ENCODE measurements at places on chromosomes 6 and 20.

DNA sequence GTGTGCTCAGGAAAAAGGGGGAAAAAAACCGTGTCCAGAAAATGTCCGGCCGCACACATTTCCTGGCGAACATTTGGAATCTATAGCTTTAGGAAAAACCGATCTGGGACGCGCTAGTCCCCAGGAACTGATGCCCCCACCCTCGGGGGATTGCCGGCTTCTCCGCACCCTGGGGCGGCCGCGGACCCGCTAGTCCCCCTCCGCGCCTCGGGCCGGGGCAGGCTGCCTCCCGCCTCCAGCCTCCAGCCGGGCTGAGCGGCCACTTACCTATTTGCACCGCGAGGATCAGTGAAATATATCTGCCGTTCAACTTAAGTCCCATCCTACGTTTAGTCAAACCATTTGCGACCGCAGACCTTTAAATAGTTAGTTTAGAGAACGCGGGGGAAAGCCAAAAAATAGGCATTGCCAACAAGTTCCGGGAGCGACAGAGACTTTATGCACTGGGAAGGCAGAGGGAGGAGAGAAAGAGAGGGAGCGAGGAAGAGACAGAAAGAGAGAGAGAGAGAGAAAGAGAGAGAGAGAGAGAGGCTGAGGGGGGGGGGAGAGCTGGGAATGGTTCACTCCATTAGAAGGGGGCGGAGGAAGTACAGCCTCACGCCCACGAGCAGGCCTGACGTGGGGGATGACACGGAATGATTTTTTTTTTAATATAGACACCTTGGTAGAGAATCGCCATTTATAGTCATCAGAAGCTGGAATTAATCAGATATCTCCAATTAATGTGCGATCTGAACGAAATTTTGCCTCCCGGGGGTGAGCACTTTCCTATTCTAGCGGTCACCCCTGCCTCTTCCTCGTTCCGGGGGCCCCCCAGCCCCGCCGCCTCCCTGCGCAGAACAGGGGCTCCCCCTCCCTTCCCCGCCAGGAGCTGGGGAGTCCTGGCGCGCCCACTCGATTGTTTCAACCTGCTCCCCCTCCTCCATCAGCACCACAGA, at the start of gene NRN1:
NRN1 (minus strand) TSS at position 498 of the 938 bp plus-strand sequence; CDS start at position 322, 176 bp downstream.
- DNase-seq = no peak

DNA sequence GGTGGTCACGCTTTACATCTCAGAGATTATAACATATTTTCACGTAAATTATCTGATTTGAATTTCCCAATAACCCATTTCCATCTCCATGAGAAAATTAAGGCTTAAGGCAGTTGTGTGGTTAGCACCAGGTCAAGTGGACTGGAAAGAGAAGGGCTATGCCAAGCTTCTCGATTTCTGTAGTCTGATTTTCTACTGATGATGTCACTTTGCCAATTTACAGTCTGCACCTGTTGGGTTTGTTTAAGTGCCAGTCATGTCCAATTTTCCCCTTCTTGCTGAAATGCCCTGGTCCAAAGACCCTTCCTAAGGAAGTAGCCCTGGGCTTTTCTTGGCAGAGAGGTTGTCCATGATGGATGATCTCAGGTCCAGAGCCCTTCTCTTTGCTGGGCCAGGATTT, 562.3 kb upstream of the BTBD3 start:
- no peak for DNase-seq

DNA sequence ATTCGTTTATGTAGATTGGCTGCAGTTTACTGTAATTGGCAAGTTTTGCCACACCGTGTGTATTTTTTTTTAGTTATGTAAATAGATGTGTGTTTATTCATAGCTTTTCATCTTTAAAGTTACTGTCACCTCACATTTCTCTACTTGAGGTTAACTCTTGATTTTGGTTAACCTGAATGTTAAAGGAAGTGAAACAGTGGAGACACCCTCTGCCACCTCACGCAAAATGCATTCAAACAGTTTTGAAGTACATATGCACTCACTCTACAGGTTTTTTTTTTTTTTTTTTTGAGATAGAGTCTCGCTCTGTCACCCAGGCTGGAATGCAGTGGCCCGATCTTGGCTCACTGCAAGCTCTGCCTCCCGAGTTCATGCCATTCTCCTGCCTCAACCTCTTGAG, 17.7 kb downstream of the OR2A4 start:
- DNase-seq = no peak

DNA sequence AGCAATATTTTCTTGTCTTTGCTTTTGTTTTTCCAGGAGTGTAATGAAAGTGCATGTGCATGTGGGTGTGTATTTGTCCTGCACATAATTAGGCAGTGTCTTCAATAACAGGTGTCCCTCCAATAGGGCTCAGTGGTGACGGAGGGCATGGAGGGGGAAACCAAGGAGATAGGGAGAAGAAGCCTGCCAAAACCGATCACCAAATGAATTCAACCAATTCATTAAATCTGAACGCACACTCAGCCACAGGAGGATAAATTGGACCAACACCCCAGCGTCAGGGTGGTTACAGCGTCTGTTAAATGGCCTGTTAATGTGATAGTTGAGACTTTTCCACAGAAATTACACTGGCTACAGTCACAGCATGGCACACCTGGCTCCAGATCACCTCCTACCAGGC, 527.6 kb downstream of the CD83 start:
- DNase-seq = no peak

DNA sequence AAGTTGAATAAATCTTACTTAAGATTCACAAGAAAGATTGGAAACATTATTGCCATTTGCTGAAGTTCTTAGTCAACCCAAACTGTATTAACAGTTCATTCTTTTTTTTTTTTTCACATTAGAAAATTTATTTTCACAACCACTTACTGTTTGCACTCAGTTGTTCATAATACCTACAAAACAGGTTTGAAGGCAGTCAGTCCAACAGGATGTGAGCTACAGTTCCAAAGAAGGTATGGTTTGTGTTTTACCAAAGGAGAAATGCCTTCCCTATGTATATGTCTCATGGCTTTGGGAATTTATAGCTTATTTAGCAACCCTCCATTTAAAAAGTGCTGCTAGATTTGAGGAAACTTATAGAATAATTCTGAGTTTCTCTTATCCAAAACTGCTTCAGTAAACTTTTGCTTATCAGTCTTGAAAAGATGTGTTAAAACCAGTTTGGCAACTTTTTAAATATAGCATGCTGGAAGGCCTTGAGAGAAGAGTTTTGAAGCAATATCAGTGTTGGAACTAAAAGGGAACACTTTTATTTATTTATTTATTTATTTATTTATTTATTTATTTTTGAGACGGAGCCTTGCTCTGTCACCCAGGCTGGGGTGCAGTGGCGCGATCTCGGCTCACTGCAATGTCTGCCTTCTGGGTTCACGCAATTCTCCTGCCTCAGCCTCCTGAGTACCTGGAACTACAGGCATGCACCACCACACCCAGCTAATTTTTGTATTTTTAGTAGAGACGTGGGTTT, 46.8 kb upstream of the RREB1 start:
- DNase-seq = no peak

DNA sequence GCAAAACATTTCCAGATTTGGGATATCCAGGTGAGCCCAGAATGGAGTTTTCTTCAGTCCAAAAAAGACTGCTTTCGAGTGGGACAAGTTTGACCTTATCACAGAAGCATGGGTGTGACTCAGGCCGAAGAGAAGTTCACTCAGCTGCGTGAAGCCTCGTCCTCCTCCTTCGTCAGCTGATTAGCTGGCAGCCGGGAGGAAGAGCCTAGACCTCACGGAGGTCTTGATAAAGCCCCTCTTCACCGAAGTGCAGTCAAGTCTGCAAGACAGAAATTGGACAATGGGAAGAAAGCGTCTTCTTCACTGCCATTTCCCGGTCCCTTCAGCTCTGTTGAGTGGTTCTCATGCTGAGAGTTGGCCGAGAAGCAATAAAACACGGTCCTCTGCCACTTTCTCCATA, 363.9 kb downstream of the TAF4 start:
- no peak for DNase-seq

DNA sequence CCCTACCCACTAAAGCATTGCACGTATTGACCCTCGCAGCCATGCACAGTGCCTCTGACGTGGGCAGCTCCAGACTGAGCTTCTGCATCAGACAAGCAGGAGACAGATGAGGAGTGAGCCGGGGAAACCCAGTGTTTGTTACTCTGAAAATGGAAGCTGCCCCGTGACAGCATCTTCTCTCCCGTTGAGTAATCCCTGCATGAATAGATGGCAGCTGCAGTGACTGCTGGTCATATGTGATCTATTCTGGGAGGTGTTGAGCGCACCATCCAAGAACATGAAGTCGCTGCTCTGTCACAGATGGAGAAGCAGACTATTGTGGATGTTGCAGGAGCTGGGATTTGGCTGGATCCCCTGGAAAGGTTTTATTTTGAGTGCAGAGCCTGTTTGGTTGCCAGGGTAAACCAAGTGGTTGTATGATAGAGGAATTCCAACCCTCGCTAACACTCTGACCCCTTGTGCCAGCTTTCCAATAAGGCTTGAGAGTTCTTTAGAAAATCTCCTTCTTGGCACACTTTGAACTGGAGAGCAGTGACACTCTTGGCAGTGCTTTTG, 242.2 kb downstream of the NRN1 start:
- DNase-seq = no peak

- peak; percentile 45 for DNase-seq
Observed at GRCh38 chr6:28281288-28282064, at the start of gene PGBD1. Gene PGBD1 (plus strand): TSS chr6:28281572. CDS start chr6:28283814, 2,242 bp downstream.

DNA sequence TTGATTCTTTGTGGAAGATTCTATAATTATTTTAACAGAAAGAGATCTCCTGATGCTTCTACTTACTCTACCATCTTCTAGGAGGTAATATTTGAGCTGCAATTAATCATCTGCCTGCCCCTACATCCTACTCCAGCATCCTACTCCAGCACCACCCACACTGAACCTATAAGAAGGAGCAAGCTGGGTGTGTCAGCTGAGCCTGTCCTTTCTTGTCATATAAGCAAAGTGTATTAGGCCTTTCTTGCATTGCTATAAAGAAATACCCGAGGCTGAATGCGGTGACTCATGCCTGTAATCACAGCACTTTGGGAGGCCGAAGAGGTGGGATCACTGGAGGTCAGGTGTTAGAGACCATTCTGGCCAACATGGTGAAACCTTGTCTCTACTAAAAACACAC, 84.2 kb upstream of the ARG1 start:
- no peak for DNase-seq

GRCh38 chr20:5731753-5732366, 18.3 kb upstream of the SHLD1 start:
- no peak for DNase-seq

GRCh38 chr6:128380891-128381290, 139.5 kb downstream of the PTPRK start:
- DNase-seq = no peak

GRCh38 chr6:144500892-144501291, 215.8 kb downstream of the UTRN start:
- DNase-seq = no peak

GRCh38 chr6:145214570-145214969, 520.8 kb downstream of the EPM2A start:
- no peak for DNase-seq

GRCh38 chr6:53728570-53729194, 63.1 kb upstream of the KLHL31 start:
- peak; percentile 72 for DNase-seq

- no peak for DNase-seq
Observed at GRCh38 chr6:11532097-11532496, 5.5 kb upstream of the TMEM170B start.

DNA sequence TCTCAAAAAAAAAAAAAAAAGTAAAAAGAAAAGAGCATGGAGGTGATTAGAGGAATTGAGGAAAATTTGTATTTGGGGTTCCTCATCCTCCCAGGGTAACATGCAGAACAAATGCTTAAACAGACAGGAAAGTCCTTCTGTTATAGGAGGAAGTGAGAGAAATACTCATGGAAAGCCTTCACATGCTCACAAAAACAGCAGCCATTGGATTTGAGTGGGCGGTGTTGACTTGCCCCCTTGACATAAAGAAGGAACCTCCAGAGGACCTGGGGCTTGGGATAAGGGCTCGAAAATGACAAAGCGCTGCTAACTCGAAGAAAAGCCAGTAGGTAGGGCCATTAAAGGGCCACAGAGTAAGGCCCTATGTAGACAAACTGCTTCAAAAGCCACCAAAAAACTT, 17.5 kb upstream of the SAMHD1 start:
- no peak for DNase-seq

Measured in CD4-positive, alpha-beta T cell treated with Interleukin-6 for 4 hours (primary cell).